ENCODE measurements at places on chromosomes 6 and 20.

DNA sequence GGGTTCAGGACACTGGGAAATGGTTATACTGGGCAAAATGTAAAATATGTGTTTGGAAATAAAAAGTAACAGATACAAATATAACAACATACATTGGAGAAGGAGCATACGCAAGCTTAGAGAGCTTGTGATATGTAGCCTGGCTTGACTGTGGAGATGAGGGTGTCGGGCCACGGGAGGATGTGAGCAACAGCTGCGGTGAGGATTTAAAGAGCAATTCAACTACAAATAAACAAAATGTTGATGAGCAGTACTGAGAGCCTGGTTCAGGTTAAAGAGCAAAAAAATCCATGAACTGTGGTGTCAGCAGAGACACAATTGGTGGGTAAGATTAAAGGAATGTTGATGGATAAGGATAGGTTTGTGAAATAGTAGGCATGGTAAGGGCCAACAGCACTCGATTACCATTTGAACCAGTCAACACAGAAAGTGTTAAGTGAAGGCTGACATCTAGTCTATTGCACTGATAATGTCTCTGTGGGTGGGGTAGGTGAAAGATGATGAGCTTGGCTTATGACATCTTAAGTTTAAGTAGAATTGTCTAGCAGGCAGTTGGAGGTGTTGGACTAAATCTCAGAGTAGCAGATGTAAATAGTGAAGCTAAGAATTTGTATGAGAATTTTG is 723.2 kb downstream of the EPM2A start:
- no peak for DNase-seq

DNA sequence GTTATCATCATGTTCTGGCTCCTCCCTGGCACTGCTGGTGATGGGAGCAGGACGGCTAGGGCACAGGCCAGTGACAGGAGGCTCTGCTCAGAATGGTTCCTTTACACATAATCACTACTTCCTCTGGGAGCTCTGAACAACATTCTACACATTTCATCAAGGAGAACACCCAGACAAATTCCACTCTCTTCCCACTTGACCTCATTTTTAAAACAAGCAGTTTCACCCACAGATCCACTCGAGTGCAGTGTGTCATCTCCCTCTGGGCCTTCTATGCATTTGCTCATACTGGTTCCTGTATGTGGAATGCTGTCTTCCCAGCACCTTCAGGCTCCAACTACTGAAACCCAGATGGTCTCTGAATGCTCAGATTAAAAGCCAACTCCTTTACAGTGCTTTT is 84.8 kb downstream of the ELOVL5 start:
- DNase-seq, result no peak

GRCh38 chr6:169173532-169174268 is 79.9 kb downstream of the THBS2 start:
- no peak for DNase-seq

GRCh38 chr6:159968295-159969203 is at the start of gene IGF2R:
IGF2R (plus strand) TSS chr6:159969082; CDS start chr6:159969247, 165 bp downstream.
- DNase-seq, result peak; percentile 74

GRCh38 chr6:36020154-36020553 is 4.3 kb downstream of the SLC26A8 start:
- DNase-seq, result no peak

DNA sequence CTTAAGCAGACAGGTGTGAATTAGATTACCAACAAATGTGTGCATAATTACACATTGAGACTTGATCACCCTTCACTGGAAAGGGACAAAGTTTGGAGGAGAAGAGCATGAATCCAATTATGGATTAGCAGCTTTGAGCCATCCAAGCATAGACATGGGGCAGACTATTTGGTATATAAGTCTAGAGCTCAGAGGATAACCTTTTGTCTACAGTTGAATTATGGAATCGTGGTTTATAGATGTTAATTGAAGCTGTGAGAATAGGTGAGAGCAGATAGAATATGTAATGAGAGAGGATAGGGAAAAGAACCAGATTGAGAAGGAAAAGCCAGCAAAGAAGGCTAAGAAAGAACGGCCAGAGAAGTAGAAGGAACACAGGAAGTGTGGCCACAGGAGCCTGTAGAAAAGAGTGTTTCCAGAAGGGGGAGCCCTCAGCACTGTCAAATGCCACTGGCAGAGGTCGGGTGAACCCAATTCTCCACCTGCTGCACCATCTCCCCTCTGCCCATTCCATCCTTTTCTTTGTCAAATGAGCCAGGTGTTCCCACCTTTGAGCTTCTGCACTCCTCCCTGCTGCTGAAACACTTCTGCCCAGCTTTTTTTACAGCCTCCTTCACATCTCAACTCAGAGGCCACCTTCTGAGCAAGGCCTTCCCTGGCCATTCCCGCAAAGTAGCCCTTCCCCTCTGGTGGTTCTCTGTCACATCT is 7.3 kb downstream of the DNTTIP1 start:
- DNase-seq, result peak; percentile 36
